Stimulated activated naive CD4-positive, alpha-beta T cell (primary cell): ENCODE measurements at places on chromosomes 5 and 9.

DNA sequence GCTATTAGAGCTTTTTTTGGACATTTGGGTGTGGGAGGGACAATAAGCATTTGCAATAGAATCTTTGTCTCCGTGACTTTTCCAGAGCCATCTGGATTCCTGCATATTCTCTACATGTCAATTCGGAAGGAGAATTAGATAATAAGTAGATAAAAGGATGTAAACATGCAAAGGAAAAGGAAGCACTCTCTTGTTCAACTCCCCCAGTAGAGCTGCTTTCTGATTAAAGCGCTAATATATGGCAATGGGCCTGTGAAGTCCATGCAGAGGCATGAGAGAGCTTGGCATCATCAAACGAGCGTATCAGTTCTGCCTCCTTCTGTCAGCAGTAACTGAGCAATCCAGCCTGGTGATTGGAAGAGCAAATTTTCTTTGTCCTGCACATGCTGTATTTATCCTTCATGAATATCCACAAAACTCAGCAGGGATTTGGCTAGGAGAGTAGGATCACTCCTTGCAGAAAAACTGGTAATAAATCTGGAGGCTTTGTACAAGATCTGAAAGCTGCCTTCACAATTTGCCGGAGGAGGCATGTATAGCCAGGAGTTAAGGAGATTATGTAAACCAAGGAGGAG, 1752.9 kb downstream of the MAT2B start:
- no peak for DNase-seq

DNA sequence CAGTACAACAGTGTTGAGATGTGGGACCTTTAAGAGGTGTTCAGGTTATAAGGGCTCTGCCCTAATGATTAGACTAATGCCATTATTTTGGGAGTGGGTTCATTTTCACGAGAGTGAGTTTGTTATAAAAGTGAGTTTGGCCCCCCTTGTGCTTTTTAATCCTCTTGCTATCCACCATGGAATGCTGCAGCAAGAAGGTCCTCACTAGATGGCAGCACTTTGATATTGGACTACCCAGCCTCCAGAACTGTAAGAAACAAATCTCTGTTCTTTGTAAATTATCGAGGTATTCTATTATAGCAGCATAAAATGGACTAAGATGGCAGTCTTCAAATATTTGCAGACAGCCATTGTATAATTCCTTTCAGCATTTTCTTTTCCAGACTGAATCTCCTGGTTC, 212.4 kb downstream of the LRRC70 start:
- no peak for DNase-seq

DNA sequence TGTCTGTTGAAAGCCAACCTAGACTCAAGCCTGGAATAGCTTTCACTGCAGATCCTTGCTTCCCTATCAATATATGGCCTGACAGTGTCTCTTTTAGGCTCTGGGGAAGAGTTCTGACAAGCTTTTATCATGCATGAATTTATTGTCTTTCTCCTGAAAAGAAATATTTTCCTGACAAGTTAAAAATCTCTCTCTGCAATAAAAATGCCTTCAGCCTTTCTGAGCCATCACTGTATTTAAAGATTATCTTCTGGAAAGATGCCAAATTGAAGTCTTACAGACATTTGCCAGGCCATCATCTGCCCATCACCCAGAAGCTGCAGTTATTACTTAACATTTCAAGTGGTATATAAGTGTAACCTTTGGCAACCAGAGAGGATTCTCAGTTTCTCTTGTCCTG, 88.1 kb upstream of the HTR1A start:
- no peak for DNase-seq

DNA sequence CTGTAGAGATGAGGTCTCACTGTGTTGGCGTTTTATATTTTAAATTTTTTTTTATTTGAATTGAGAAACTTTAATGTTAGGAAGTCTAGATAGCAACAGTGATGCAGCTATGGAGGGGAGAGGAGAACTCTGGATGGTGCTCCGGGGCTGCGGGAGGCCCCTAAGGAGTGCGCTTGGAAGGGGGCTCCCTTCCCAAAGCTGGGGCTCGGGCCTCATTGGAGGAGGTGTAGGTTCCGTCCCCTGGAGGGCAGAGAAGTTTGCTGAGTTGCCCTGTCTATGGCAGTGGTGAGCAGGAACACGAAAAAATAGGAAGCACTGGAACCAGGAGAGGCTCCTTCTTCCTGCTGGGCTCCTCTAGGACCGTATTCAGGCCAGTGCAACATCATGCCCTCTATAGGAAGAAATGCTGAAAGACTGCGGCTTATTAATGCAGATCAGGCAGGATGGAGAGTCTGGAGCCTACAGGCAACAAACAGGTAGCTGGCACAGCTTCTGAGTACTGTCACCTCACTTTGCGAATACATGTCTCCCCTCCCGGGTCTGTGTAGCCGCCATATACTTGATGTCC, 16.1 kb downstream of the AHRR start:
- no peak for DNase-seq

DNA sequence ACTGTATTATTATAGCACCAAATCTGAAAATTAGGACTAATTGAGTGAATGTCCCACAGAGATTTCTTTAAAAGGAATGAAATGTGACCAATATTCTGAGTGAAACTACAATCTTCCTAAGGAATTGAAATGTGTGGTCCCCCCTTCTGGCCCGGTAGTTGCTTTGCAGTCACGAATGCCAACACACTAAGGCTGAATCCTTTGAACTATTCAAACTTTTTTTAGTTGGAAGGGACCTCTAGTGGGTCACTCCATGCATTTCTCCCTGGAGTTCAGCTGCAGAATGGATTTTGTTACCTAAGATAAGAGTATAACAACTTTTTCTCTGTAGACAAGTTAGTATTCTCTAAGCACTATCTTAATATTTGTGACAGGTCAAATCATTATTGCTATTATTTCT, 2.8 kb downstream of the CDH6 start:
- DNase-seq: no peak

DNA sequence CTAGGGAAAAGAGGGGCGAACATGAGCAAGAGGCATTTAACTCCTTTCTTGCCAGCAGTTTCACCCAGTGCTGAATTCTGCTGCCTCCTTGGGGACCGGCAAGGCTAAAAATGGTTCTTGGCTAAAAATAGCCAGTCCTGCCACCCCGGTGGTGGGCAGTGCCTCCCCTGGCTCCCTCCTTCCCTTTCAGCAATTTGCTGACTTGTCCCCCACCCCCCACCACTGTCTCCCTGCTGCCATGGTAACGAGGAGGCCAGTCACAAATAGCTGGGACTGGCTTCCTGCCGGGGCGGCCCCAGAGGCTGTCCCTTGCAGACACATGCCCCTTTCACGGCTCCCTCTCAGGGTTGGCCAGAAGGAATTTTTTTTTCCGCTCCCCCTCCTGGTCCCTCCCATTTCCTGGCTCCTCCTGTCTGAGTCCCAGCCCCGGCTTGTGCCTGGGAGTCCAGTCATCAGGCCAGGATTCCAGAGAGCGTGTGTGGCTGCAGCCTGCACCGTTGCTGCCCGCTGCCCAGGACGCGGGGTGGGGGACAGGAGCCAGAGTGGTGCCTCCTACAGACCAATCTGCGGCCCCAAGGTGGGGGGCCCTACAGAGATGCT, 130.3 kb downstream of the RGS3 start:
- DNase-seq: no peak

DNA sequence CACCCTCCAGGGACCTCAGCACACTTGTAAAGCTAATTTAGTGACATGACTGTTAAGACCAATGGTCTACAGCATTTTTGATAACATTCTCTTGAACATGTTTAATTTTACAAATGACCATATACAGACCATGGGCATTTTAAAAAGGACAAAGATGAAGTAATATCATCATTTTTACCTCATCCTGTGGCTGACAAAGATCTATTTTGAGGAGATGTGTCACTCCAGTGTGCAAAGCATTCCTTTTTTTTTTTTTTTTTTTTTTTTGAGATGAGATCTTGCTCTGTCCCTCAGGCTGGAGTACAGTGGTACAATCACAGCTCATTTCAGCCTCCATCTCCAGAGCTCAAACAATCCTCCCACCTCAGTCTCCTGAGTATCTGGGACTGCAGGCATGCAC, 118.2 kb upstream of the TBC1D2 start:
- no peak for DNase-seq

GRCh38 chr9:78273761-78274160, 23.2 kb upstream of the PSAT1 start:
- DNase-seq: no peak

GRCh38 chr5:38968665-38969064, 105.5 kb downstream of the RICTOR start:
- no peak for DNase-seq

GRCh38 chr9:98867429-98868168, 60.1 kb downstream of the GALNT12 start:
- no peak for DNase-seq

DNA sequence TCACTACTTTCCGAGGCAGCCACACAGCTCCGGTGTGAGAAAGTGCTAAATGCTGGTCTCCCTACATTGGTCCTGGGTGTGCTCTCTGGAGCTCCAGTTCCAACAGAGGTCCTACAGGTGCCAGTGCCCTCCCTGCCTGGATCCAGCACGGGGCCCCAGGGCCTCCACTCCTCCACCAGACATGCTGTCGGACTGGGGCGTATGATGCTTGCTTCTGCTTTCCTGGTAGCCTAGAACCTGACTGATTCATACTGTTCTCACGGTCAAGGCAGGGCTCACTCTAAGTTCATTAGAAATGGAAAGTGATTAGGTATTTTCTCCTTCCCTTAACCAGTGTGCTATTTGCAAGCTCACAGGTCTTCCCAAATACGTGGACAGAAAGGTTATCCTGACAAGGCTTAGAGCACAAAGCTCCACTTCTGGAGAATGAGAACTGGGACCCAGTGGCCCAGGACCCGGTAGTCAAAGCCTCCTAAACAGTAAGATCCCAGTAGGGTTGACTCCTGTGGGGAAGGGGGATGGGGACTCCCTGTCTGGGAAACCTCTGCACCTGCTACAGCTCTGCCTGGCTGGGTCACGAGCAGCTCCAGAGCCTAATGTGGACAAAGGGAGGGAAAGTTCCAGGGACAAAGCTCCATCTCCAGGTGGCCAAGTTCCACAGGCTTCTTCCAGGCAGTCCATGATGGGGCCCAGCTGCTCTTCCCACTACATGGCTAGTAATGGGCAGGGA, 98.1 kb downstream of the PAX5 start:
- no peak for DNase-seq

- DNase-seq: no peak
Measured at GRCh38 chr5:39654715-39655114, 229.9 kb upstream of the DAB2 start.

- no peak for DNase-seq
Measured at GRCh38 chr5:54007827-54008777, 302.3 kb downstream of the ARL15 start.

- no peak for DNase-seq
Measured at GRCh38 chr5:180209137-180209581, at the start of gene RASGEF1C. Gene RASGEF1C (minus strand): TSS chr5:180209211. CDS start chr5:180138052, 71,159 bp downstream.

- no peak for DNase-seq
Measured at GRCh38 chr5:103013933-103014552, 105.9 kb downstream of the GIN1 start.

- no peak for DNase-seq
Measured at GRCh38 chr5:67771221-67771620, 444.3 kb upstream of the PIK3R1 start.

GRCh38 chr9:91451431-91452270, 28.0 kb upstream of the NFIL3 start:
- DNase-seq: no peak

DNA sequence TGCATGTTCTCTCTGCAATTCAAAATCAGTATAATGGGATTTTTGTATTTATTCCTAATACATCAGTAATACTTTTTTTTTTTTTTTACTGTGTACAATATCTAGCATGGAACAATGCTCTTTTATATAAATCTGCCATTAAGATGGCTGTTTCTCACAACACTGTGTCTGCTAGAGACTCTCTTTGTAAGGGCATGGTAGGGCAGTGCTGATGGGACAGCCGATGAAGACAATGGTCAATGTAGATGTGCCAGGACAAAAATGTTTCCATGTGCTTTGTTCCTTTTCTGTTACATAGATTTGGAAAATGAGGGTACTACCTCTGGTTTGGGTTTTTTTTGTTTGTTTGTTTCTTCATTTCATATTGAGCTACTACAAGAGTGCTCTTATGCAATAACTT, 95.3 kb upstream of the ITGA2 start:
- DNase-seq: no peak

DNA sequence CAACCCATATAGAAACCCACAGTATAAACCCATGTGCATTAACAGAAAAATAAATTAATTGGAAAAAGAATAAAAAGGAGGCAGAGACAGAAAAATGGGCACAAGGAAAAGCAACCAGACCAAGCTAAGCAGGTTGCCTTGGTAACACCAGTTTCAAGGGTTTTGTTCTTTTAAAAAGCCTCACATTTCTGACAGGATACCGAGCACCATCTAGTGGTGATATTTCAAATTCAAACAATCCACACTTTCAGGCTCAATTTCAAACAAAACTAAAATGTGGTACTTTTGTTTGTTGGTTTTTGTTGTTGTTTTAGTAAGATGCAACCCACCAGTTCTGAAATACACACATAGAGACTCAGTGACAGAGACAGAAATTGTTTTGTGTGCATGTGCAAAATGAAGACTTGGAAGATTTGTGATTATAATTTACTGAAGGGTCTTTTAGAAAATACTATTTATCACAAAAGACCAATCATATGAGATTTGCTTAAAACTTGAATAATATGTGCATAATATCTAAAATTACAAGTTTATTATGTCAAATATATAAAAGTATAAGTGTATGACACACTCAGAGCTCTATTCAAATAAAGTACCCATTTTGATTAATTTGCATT, 318.2 kb downstream of the SLCO4C1 start:
- no peak for DNase-seq

DNA sequence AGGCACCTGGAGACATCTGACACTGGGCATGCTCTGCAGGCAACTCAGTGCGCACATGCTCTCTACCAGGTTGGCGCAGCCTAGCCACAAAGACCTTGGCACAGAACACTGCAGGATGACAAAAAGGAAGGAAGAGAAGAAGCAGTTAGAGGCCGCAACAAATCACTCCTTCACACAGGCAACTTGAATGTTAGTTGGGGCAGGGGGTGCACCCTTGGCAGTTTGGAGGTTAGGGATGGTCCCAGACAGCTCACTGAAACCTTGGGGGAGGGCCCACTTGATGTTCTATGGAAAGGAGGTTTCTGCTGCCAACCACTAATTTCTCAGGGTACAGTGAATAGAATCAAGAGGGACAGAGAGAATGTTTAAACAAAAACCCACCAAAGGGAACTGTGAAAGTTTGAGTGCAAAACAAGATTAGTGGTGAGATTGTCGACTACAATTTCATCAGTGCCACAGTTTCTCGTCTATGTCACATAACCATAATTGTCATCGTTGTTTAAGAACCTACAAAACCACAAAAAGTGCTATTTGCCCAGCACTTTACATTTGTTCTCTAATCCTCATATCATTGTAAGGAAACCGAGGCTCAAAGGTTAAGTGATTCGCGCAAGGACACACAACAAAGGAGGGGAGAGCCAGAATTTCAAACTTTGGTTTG, 48.7 kb downstream of the FBXW11 start:
- DNase-seq: peak; percentile 44

GRCh38 chr5:33324667-33325307, 116.0 kb upstream of the TARS1 start:
- no peak for DNase-seq

DNA sequence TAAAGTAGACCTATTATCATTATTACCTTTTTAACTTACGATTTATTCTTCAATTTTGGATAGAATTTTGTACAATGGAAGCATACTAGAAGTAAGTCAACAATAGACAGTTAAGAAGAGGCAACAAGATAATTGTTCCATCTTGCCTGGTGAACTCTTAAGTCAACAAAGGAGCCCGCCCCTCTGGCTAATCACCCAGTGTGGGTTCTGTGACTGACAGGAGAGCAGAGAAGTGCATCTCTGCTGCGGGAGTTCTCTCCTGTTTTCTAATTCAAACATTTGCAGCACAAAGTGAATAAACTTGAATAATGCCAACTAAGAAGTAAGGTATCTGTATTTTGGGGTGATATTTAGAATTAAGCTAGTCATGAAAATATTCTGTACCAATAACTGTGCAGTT, 6.7 kb upstream of the ISL1 start:
- no peak for DNase-seq
